ENCODE measurements at places on chromosomes 7 and 10.

- no peak for DNase-seq
Measured at GRCh38 chr10:44771233-44771995, 139.7 kb upstream of the TMEM72 start.

DNA sequence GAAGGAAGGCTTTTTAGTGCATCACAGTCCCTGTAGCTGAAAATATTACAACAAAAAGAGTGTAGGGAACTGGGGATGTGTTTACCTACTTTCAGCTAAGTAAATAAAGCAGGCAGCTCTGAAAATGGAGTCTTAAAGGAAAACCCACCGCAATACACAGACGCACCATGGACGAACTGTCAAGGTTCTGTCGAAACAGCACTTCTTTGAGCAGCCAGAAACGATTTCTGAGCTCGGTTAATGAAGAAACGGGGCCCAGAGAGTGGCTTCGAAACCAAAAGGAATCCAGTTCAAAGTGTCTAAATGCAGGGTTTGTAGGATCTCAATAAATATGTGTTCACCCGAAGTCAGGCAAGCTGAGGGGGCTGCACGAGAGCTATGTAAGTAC lies 275.4 kb upstream of the NEBL start:
- no peak for DNase-seq

DNA sequence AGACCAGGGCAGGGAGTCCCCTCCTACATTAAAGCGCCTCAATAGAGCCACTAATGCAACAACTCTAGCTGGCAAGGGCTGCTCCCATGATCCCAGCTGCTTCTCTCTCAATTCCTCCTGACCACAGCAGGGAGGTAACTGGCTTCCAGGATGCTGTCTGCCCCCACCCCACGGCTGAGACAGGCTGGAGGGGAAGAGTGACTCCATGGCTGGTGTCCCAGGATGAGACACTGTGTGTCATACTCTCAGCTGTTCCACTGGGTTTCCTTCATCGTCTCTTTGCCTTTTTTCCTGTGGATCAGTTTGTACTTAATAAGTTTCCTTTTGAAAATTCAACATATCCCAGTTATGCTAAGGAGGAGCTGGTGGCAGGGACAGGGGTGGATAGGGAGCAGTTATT lies 27.7 kb upstream of the MYH16 start:
- no peak for DNase-seq

- no peak for DNase-seq
Measured at GRCh38 chr7:24700521-24701260, 56.6 kb downstream of the GSDME start.

- DNase-seq, result no peak
Measured at GRCh38 chr7:139192014-139192706, 38.9 kb upstream of the UBN2 start.

GRCh38 chr7:35260246-35260645 lies 6.3 kb upstream of the TBX20 start:
- DNase-seq, result no peak

- no peak for DNase-seq
Measured at GRCh38 chr10:85193796-85194195, 865.4 kb downstream of the CCSER2 start.

DNA sequence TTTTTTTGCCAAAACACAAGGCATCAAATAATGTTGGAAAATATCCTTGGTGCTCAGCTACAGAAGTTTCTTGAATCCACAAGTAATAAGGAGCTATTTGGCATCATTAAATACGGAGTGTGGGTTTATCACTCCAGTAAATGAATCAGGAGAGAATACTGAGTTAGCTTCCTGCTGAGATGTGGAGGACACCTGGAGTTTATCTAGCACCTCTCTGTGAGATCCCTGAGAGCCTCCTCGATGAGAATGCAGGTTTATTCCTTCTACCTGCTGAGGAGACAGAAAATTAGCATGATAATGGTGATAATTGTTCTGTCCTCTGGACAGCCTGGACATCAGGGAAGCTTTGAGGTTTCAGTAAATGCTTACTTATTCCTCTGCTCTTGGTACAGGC lies 40.5 kb downstream of the NRG3 start:
- DNase-seq, result no peak

- DNase-seq, result no peak
Measured at GRCh38 chr7:112172870-112173567, 33.2 kb downstream of the DOCK4 start.

GRCh38 chr7:2955269-2955668 lies 88.4 kb downstream of the CARD11 start:
- DNase-seq, result no peak

GRCh38 chr7:142334236-142334635 lies 76.4 kb upstream of the PRSS58 start:
- no peak for DNase-seq

- DNase-seq, result no peak
Measured at GRCh38 chr7:22642454-22642853, 84.5 kb upstream of the IL6 start.

DNA sequence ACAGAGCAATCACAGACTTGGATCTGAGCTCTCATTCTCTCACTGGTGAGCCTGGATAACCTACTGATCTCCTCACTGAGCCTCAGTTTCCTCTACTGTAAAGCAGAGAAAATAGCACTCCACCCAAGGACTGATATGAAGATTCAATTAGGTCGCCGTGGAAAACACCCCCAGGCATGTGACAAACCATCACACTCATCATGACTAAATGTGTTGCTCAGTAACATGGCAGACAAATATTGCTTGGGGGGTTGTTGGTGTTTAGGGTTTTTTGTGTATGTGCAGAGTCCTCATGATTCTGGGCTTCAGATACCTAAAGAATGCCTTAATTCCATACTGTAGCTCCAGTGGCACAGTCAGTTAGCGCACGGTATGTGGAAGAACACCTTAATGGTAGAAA lies 122.1 kb upstream of the TCF7L2 start:
- DNase-seq, result no peak

DNA sequence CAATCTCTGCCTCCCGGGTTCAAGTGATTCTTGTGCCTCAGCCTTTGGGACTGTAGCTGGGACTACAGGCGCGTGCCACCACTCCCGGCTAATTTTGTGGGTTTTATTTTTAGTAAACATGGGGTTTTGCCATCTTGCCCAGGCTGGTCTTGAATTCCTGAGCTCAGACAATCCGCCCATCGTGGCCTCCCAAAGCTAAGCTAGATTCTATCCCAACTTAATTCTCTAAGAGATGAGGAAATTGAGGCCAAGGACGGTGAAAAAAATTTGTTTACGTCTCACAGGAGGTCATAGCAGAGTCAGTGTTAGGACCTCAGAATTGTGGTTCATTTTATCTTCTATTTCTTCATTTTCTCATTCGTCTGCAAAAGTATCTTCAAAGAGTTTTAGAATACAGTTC lies 6.1 kb downstream of the CCAR1 start:
- no peak for DNase-seq

- DNase-seq, result no peak
Measured at GRCh38 chr7:7816084-7816483, 97.7 kb upstream of the RPA3 start.

DNA sequence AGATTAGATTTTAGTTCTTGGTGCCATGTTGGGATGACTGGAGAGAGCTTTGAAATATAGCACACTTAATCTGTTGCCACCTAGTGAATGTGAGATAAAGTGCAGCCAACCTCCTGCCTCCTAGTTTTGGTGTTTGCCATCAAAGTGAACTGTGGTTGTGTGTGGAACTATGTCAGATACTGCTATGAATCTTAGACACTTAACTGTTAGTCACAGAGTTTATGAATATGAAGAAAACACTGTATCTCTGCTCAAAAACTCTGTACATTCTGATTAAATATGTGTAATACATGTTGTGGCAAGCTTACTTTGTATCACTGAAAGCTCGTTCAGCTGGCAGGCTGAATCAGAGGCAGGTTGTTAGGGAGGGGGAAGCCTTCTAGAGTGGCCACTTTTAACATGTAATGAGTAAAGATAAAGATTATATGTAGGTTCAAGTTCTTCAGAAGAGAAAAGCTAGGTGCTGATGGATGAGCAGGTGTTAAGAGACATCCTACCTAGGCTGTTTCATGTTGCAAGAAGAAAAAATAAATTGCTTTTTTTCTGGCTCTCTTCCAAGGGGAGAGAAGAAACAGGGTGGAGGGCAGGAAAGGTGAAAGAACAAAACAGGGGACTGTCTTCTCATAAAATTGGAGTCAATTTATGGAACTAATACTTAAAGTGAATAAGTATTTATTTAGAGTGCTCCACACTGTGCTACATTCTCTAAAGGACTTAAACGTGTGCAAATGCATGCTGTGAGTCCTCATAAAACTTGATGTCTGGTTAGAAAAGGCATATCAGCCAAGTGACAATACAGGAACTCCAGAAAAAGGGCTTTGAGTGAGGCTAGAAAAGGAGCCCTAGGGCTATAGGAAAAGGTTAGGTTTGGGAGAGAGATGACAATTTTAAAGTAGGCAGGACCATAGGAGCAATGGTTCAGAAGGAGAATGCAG lies 14.1 kb upstream of the LAMB1 start:
- no peak for DNase-seq

DNA sequence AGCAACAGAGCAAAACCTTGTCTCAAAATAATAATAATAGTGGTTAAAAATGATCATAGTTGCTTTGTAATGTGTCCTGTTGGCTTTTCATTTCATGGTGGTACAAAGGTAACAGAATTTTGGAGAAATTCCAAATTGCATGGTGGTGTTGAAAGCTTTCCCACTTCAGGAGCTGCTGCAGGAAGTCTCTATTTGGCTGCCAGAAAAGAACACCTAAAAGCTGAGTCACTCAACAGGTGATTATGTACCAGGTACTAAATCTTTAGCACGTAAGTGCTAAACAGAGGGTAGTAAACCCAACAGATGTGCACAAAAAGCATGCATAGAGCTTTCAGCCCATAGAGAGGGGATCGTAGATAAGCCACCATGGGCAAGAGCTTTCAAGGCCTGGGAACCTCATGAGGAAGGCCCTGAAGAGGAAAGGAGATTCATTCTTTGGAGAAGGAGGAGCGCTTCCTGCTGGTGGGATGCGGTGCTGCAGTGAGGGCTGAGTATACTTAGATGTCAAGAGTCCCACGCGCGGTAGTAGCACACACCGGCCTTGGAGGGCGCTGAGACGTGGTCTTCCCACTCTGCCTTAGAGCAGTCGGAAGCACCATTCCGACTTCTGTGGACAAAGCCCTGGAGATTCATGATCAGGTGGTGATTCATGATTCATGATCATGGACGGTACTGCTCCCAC lies 118.7 kb downstream of the RALA start:
- no peak for DNase-seq

- no peak for DNase-seq
Measured at GRCh38 chr10:78716043-78716660, 352.6 kb upstream of the ZMIZ1 start.

GRCh38 chr10:28807760-28808613 lies 130.7 kb downstream of the BAMBI start:
- no peak for DNase-seq

DNA sequence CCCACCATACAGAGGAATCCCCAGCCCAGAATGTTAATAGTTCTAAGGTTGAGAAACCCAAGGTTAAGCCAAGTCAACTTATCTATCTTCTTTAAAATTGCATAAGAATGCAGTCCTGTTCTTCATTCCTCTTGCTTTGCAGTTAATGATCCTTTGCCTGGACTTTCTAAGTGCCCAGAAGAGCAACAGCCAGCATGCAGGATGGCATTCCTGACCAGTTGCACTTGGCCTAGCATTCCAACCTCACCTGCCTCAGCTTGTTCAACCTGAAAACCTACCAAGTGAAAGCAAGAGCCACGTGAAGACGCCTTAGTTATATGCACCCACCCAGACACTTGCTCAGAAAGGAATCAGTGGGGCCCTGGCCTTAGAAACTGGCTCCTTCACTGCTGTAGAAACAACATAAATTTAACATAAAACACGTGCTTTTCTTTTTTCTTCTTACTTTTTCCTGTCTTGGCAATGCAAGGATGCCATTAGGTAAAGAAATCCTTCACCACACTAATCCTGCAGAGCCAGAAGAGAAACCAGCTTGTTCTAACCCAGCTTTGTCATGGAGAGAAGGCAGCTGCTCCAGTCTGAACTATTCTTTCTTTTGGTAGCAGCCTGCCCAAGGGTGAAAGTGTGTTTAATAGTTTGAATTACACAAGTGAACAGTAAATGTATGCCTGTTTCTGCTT lies 25.0 kb downstream of the EGFR start:
- DNase-seq, result no peak

DNA sequence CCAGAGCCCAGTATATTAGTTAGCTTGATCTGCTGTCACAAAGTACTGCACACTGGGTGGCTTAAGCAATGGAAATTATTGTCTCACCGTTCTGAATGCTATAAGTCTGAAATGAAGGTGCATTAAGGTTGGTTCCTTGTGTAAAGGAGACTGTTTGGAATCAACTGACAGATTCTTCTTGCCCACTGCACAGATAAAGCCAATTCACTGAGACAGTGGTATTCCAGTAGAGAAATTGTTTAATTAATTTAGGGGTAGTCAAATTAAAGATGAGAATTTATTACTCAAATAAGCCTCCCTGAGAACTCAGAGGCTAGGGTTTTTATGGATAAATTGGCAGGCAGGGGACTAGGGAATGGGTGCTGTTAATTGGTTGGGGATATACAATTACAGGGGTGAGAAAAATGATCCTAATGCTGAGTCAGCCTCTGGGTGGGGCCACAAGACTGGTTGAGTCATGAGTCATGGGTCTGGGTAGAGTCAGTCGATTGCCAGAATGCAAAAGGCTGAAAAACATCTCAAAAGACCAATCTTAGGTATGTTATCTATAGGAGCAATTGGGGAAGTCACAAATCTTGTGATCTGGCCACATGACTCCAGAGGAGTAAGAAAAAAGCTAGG lies 23.5 kb upstream of the SAMD9L start:
- DNase-seq, result no peak

- no peak for DNase-seq
Measured at GRCh38 chr10:24556750-24557742, 166.6 kb downstream of the ARHGAP21 start.

- DNase-seq, result no peak
Measured at GRCh38 chr10:26556748-26557640, 118.9 kb downstream of the APBB1IP start.

DNA sequence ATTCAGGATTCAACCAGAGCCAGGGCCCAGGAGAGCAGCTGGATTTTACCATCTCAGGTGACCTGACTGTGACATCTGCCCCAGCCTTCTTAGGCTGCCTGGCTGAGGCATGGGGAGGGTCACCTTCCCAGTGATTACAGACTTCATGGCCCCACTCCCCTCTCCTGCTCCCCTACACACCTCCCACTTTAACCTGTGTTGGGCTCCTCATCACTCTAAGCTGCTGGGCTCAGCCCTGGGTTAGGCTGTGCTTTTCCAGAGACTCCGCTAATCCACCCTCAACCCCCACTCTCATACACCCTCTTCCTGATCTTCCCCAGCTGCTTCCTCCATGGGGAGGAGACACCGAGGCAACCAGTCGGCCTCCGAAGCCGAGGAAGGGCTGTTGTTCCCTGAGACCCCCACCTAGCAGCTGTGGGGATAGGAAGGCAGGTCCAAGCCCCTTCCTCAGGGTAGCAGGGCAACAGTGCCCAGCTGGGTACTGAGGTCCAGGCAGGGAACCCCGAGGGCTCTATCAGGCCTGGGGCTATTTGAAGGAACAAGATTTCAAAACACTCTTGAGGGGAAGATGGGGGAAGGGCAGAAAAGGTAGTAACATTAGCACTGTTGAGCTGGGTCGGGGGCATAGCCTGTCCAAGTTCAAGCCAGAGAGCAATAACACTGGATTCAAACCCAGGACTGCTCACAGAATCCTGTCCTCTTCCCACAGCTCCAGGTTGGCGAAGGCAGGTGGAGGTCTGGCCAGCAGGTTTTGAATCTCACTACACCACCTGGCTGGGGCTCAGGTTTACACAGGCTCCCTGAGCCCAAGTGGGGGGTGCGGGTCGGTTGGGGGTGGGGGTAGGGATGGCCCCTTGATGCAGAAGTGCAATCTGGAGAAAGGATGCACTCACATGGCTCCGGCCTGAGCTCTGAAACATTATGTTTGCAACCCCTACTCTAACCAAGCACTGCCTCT lies 1.8 kb downstream of the IMPDH1 start:
- DNase-seq, result no peak
